ENCODE measurements at places on chromosomes 11 and 22.

GRCh38 chr11:75578977-75579376, 16.9 kb downstream of the SERPINH1 start:
- DNase-seq = no peak

- no peak for DNase-seq
Observed at GRCh38 chr11:117826832-117827231, 2.3 kb upstream of the FXYD2 start.

DNA sequence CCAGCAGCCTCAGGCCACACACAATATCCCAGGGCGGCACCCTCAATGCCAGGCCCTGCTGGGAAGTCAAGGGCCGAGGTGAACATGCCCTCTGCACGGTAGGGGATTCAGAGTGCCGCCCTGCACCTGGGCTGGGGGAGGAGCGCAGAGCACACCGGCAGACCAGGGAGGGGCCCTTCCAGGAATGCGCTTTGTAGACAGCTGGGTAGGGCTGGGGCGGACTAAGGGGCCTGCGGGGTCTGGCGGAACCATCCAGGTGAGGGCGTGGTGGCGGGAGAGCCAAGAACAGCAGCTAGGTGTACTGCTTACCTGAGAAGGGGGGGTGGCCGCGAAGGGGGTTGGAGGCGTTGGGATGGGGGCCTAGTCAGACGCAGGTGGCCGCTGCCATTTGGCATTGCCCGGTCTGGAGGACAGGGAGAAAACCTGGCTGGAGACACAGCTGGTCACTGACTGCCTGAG, 26.0 kb downstream of the DUSP8 start:
- DNase-seq = no peak

DNA sequence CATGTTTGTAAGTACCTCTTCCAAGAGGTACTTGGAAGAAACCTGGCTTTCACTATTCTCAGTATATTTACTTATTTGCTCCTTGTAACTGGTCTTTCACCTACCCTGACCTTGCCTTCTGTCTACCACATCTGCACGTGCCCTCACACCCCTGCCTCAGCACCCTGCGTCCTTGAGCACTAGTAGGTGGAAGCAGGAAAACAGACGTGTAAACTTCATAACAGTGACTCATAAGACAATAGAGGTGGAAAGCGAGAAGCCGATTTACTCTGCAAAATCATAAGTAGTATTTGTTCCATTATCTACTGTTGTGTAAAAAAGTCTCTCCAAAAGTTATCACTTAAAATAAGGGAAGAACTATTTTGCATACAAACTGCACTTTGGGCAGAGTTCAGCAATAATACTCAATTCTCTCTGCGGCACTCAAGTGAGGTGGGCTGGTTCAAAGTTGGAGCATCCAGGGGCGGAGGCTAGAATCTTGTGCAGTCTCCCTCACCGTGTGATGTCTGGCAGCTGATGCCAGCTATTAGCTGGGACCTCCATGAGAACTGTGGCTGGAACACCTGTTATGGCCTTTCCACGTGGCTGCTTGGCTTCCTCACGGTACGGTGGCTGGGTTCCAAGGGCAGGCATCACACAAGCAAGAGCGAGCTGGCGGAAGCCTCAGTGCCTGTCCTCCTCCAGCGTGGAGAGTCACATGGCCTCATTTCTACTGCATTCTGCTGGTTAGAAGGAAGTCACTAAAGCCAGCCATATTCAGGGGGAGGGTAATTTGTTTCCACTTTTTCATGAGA, 30.4 kb downstream of the PACS1 start:
- DNase-seq = no peak

DNA sequence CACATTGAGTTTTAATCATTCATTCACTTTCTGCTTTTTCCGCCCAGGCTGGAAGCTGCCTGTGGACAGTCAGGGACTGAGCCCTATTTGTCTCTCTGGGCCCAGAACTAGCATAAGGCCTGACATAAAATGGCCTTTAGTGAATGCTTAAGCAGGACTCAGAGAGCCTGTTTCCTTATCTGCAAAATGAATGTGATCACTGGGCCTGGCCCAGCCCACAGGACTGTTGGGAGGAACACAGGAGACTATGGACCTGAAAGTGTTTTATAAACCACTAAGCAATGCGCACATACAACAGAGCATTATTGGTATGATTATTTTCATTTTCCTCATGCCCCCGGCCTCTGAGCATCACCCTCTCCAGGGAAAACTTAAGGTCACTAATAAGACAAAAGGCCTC, 3.9 kb upstream of the MYH9 start:
- DNase-seq = no peak

- no peak for DNase-seq
Observed at GRCh38 chr11:35365395-35365794, 54.0 kb downstream of the SLC1A2 start.

DNA sequence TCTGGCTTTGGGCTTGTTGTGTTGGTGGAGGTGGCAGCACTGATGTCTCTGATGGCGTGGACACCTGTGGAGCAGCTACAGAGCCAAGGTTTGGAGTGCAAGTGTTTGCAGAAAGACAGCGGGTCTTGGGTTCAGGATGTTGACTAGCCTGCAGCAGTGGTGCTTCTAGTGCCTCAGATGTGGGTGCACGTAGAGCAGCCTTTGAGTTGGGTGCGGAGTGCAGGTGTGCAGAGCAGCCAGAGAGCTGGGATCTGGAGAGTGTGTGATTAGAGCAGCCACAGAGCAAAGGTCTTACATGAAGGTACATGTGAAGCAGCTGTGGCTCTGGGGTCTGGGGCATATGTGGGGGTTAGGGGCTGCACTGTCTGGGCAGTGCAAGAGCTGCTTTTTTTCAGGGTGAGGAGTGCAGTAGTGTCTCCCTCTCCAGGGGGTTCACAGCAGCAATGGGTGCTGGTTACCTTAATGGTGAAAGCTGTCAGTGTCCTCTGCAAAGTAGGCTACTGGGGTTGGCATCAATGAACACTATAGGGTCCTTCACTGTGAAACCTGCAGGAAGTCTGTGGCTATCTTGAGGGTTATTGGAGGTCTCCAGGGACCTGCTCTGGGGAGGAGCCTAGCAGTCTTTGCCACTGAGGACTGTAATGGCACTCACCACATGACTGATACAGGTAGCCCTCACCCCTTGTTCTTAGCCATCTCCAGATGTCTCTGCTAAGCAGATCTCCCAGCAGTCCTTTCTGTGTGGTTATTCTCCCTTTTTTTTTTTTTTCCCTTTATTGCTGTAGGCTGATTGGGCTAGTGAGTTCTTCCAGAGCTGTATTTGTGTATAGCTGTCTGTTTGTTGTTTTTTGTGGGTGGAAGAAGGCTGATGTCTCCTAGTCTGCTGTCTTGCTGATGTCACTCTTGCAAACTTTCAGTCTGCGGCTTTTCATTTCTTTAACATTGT, 14.3 kb downstream of the BIRC2 start:
- no peak for DNase-seq

- DNase-seq = no peak
Observed at GRCh38 chr11:47609675-47610074, 15.5 kb upstream of the C1QTNF4 start.

- no peak for DNase-seq
Observed at GRCh38 chr11:38416141-38416540, 1818.1 kb upstream of the RAG2 start.

DNA sequence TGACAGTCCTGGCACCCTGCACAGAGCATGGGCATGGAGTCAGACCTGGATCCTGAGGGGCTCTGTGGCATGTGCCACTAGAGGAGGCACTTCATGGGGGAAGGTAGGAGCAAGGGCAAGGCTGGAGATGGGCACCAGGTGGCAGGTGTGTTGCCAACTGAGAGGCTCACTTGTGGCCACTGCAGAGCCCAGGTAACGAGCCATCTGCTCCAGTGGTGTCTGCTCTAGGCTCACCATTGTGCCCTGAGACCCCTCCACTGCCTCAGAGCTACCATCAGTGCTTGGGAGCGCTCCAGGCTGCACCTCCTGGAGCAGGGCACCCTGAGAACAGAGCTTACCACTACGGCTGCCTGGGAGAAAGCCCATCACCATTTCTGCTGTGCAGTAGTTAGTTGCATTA, 1.3 kb upstream of the ZDHHC8 start:
- DNase-seq = peak; percentile 49

GRCh38 chr22:28706845-28707244, 27.2 kb upstream of the TTC28 start:
- no peak for DNase-seq

DNA sequence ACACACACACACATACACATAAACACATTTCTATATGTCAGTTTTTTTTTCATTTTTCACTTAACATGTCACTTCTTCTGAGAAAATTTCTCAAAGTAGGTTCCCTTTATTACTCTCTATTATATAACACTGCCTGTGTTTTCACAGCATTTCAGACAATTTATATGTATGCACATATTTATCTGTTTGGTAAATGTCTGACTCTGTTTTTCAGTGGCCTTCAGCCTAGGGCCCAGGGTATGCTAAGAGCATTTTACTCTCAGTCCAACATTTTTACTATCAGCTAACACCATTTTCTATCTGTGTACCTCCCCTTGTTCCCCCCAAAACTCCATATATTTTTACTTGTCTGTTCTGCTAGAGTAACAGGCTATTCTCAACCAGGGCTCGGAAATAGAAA, 92.3 kb downstream of the ANO3 start:
- no peak for DNase-seq

- DNase-seq = no peak
Observed at GRCh38 chr11:92443199-92443598, 218.6 kb downstream of the FAT3 start.

- no peak for DNase-seq
Observed at GRCh38 chr22:36141481-36141880, 19.1 kb downstream of the APOL3 start.

GRCh38 chr11:15793043-15793996, 563.0 kb downstream of the SOX6 start:
- DNase-seq = no peak

- DNase-seq = no peak
Observed at GRCh38 chr11:47437746-47438418, 11.1 kb downstream of the RAPSN start.

DNA sequence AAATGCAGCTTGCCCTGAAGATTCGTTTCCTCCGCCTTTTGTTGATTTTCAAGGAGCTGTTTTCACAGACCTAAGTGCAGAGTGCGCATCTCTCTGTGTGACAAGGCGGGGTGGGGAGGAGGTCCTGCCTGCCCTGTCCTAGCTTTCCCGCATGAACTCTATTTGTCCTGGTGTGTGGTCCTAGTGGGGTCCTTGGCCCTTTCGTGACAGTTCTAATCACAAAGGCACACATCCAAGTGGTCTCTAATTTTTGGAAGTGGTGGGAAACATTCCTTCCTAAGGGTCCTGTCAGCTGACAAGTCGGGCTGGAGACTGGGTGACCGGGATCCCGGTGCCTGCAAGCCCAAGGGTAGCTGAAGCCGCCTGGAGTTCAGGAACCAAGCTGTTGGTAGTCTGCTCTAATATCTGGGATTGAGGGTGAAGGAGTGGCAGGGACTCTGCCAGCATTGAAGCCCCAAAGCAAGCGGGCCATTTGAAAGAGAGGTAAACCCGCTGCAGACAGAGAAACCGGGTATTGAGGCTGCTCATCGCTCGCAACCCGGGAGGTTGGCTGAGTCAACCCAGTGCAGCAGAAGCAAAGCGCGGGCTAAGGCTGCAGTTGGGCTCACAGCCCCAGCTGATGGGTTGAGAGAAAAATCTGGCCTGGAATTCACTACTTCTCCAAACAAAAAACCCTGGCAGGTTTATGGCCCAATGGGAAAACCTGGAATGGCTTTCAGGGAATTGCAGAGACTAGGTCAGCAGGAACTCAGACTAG, 28.1 kb upstream of the FBXO3 start:
- DNase-seq = peak; percentile 92

GRCh38 chr22:24894998-24895397, 51.5 kb downstream of the LHFPL7 start:
- peak; percentile 47 for DNase-seq

DNA sequence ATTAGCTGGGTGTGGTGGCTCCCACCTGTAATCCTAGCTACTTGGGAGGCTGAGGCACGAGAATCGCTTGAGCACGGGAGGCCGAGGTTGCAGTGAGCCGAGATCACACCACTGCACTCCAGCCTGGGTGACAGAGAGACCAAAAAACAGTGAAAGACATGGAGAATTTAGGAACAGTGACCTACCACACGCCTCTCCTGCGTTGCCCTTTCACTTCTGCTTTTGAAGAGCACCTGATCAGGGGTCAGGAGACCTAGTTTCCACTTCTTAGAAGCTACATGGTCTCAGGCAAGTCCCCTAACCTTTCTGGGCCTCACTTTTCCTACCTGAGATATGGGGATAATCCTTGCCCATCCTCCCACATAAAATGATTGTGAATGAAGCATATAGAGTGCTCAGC, 12.2 kb downstream of the SLC35C1 start:
- DNase-seq = no peak

DNA sequence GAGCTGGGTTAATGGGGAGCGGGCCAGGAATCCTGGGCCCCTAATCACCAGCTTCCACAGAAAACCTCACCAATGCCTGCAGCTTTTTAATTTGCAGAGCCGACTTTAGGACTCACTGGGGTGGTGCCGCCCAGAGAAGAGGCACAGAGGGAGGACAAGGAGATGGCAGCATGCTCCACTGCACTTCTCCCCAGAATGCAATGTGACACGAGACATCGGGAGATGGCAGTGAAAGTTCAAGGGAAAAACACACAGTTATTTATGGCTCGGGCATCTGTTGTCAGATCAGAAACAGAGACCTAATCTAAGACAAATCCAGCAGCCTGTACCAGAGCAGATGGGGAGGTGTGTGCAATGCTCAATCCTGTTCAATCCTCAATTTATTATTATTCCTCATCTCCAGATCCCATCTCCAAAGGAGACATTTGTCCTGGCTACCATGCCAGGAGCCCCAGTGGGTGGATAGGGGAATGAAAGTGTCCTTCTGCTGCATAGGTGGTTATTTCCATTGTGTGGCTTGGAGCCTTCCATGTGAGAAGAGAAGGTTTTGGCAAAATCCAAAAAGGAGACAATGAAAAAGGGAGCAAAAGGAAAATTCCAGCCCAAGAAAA, 250.0 kb downstream of the NXPE2 start:
- no peak for DNase-seq

GRCh38 chr11:131404010-131404409, 33.6 kb downstream of the NTM start:
- DNase-seq = no peak

DNA sequence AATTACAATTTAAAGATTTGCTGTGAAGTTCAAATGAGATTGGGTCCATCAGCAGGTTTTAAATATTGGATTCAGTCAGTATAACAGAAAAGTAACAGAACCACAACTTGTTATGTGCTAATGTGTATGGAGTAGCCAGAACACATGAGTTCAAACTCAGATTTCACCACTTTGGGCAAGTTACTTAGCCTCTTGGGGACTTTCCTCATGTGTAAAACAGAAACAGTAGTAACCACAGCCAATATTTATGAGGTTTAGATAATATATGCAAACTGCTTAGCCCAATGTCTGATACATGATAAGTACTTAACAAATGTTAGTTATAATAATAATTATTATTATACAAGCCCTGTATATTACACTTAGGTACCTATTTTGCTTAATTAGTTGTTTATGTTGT, 21.8 kb upstream of the SLC5A12 start:
- no peak for DNase-seq

- peak; percentile 73 for DNase-seq
Observed at GRCh38 chr22:35467681-35468434, 67.9 kb downstream of the MCM5 start.

GRCh38 chr11:32255841-32256240, 165.0 kb downstream of the RCN1 start:
- DNase-seq = no peak
